ENCODE measurements at places on chromosomes 6 and 20.

GRCh38 chr6:336159-337114, 44.1 kb downstream of the DUSP22 start:
- DNase-seq = no peak

DNA sequence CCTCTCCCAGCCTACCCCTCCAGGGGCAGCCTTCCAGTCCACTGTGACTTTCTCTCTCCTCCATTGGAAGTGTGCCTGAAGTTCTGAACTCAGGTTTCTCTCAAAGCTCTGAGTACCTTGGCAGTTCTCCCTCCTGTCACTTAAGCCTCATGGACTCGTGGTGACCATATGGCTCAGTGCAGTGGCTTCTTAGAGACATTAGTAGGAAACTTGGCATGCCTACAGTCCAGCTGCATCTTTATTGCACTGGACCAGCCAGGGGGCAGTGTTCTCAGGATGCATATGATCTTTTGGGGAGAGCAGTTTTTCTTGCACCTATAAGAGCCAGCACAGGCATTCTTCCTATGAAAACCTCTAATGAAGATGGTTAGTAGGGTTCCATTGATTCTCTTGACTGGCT, 47.5 kb upstream of the KCNK16 start:
- DNase-seq = no peak

DNA sequence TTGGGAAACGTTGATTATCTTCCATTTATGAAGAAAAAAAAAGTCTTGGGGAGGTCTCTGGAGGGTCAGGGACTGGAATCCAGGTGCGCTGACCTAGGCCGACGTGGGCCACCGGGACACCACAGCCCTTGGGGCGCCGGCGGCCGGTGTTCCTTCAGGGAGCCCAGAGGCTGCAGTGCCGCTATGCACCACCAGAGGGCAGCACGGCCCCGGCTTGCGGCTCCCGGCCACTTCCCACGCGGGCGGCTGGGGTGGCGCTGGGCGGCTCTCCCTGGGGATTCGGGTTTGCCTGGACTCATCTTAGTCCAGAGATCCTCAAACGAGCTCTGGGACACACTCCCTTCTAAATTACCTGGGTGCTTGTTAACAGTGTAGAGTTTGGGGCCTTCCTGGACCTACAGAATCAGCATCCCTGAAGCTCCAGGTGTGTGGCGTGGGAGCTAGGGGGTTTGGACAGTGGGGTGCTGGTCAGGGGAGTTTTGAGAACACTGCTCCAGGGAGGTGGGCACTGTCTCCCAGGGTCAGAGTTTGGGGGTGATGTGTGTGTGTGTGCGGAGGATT, 23.0 kb upstream of the GTSF1L start:
- peak; percentile 75 for DNase-seq

DNA sequence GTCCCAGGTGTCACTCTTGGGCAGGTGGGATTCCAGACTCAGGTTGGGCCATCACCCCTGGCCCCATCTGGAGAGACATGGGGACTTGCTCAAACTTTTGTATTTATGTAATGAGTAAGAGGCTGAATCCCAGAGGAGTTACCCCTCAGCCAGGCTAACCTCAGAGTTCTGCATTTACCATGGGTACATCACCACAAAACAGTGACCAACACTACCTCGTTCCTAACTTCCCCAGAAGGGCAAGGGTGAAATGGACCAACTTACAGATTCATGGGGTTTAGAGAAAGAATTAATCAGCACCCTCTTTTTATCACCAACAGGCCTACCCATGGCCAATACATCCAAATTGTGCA, 259.9 kb upstream of the MARCKS start:
- DNase-seq = no peak

- DNase-seq = no peak
Observed at GRCh38 chr6:35216851-35217811, 3.4 kb downstream of the SCUBE3 start.

- no peak for DNase-seq
Observed at GRCh38 chr6:5155906-5156305, 70.8 kb downstream of the PPP1R3G start.

DNA sequence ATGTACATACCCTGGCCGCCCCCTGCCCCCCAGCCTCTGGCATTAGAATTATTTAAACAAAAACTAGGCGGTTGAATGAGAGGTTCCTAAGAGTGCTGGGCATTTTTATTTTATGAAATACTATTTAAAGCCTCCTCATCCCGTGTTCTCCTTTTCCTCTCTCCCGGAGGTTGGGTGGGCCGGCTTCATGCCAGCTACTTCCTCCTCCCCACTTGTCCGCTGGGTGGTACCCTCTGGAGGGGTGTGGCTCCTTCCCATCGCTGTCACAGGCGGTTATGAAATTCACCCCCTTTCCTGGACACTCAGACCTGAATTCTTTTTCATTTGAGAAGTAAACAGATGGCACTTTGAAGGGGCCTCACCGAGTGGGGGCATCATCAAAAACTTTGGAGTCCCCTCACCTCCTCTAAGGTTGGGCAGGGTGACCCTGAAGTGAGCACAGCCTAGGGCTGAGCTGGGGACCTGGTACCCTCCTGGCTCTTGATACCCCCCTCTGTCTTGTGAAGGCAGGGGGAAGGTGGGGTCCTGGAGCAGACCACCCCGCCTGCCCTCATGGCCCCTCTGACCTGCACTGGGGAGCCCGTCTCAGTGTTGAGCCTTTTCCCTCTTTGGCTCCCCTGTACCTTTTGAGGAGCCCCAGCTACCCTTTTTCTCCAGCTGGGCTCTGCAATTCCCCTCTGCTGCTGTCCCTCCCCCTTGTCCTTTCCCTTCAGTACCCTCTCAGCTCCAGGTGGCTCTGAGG, 7.6 kb downstream of the CDKN1A start:
- no peak for DNase-seq

- DNase-seq = no peak
Observed at GRCh38 chr6:87941556-87942358, 105.9 kb upstream of the SPACA1 start.

- no peak for DNase-seq
Observed at GRCh38 chr6:21045135-21045700, 511.0 kb downstream of the CDKAL1 start.

DNA sequence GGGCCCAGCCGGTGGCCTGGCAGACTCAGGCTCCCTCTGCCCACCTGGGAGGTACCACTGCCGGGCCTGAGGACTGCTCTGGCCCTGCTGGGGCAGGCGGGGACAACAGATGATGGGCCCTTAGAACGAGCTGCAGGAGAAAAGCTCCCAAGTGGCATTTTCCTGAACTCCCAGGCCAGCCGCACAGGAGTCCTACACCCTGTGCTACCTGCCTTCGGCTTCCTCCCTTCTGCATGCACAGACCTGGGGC, 41.3 kb downstream of the DSTN start:
- peak; percentile 36 for DNase-seq

DNA sequence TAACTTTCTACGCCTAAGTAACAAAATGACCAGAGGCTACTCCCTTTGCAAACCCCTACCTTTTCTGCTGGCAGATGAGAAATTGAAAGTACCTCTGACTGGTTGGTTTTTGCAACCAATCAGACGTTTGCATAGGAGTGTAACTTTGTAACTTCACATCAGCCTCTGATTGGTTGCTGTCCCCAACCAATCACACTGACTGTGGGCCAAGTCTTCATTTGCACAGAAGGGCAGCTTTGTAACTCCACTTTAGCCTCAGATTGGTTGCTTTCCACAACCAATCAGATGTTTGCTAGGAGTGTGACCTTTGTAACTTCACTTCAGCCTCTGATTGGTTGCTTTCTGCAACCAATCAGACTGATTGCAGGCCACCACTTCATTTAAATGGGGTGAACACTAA, 89.1 kb downstream of the ME1 start:
- no peak for DNase-seq

DNA sequence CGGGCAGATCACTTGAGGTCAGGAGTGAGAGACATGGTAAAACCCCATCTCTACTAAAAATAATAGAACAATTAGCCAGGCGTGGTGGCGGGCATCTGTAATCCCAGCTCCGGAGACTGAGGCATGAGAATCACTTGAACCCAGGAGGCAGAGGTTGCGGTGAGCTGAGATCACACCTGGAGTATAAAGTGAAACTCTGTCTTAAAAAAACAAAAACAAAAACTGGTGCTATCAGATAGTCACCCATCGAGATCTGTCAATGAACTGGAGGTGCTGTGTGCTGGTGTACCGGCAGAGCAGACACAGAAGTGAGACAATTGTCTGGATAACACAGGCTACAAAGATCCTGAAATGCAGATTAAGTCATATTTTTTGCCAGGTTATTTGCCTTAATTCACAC, 24.7 kb downstream of the CTCFL start:
- DNase-seq = no peak

- DNase-seq = no peak
Observed at GRCh38 chr6:12392490-12392889, 102.3 kb downstream of the EDN1 start.

GRCh38 chr20:52191916-52192718, 538 bp upstream of the ZFP64 start:
- DNase-seq = peak; percentile 34

- DNase-seq = no peak
Observed at GRCh38 chr20:48329676-48330664, 497.8 kb downstream of the PREX1 start.

- DNase-seq = no peak
Observed at GRCh38 chr6:107114926-107115694, at the start of gene BEND3. Gene BEND3, minus strand, starts transcription at chr6:107115515. Its CDS starts 16,230 bp downstream, at chr6:107099285.

DNA sequence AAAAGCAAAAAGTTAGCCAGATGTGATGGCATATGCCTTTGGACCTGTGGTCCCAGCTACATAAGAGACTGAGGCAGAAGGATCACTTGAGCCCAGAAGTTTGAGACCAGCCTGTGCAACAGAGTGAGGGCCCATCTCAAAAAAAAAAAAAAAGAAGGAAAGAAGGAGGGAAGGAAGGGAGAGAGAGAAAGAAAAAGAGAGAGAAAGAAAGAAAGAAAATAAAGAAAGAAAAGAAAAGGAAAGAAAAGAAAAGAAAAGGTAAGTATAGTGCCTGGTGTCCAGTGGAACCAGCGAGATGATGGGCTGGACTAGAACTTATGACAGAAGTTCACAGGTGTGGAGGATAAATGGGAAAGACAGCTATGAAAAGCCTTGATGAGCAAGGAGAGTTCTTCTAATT, 100.9 kb downstream of the QRSL1 start:
- no peak for DNase-seq

DNA sequence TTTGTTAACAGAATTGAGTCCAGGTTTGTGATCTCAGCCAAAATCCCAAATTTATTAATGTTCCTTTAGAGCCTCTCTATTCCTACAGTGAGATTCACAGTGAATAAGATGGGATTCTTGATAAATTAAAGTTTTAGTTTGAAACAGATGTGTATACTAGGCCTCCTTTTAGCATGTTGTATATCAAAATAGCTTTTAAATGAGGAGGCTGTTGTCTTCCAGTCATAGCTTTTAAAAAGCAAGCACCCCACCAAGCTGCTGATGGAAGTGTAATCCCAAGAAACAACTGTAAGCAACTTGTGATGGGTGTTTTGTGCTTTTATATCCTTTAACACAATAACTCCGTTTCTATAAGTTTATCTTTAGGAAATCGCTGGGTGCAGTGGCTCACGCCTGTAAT, 7.0 kb downstream of the GTF2H5 start:
- no peak for DNase-seq

DNA sequence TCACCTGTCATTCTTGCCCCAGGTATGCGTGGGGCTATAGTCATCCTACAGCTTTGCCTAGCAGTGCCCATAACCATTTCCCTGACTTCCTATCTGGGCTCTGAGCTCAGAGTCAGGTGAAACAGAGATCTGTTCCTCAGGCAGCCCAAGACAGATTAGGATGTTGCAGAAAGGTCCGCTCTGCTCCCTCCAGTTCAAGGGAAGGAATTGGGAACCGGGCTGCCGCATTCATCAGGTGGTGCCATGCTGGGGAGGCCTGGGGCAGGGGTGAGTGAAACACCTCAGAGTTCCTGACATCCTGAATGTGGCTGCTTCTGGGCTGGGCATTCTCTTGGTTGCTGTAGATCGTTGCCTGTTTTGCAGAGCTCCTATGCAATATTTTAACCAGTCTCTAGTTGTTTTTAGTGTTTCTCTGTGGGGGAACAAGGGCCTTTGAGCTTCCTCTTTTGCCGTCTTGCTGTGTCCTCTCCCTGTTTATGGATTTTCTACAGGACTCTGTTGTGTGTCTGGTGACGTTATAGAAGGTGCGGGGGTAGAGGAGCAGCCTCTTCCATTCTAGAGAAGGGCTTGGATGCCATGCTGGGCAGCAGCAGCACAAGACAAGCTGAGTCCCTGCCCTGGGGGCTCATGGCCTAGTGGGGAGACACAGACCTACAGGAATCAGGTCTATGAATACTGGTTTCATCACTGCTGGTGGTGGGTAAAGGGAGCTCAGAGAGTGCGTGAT, 9.2 kb downstream of the ENTPD6 start:
- DNase-seq = no peak

DNA sequence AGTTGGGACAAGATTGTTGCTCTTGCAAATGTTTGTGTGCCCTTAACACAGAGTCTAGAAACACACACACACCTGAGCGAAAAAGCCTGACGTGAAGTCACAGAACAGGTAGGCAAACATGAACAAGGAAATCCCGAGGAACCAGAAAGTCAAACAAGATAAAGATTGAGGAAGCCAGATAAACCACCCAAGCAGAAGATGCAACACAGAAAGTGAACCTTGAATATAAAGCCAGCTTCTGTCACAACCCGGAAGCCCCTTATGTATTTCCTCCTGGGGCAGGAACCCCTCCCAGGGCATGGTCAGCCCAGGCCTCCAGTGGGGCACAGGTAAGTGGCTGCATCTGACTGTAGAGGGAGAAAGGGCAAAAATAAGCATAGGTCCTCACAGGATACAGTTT, 158.2 kb upstream of the SUPT3H start:
- no peak for DNase-seq

DNA sequence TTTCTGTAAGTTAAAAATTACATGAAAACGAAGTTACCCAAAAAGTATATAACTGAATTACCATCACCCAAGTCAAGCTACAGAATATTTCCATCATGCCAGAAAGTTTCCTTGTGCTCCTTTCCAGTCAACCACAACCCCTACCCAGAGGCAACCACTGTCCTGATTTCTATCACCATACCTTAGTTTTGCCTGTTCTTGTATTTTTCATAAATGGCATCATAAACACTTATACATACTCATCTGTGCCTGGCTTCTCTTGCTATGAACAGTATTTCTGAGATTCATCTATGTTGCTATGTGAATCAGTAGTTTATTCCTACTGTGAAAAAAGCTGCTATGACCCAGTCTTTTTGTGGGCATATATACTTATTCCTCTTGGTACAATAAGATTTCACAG, 7.4 kb downstream of the FKBP5 start:
- no peak for DNase-seq

DNA sequence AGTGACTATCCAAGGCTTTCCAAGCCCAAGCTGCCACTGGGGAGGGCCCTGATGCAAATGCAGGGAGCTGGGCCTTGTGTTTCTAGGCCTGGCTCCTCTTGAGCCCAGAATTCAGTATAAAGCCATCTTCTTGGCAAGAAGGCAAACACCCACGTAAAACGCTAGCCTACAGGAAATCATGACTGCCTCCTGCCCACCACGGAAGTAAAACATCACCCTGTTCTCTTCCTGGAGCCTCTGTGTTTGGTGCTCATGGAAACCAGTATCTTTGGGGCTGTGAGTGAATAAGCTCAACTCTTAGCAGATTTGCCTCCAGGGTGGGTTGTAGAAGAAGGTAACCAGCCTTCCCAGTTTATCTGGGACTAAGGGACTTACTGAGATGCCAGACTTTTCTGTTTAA, 271.0 kb downstream of the ZNF217 start:
- DNase-seq = no peak

GRCh38 chr6:16104624-16105433, 24.1 kb upstream of the MYLIP start:
- DNase-seq = no peak

Measured in T-helper 2 cell (primary cell).